ENCODE measurements at places on chromosomes 11 and 22.

- DNase-seq, result no peak
These were observed 56.9 kb upstream of the WNT11 start for GRCh38 chr11:76263166-76263565.

DNA sequence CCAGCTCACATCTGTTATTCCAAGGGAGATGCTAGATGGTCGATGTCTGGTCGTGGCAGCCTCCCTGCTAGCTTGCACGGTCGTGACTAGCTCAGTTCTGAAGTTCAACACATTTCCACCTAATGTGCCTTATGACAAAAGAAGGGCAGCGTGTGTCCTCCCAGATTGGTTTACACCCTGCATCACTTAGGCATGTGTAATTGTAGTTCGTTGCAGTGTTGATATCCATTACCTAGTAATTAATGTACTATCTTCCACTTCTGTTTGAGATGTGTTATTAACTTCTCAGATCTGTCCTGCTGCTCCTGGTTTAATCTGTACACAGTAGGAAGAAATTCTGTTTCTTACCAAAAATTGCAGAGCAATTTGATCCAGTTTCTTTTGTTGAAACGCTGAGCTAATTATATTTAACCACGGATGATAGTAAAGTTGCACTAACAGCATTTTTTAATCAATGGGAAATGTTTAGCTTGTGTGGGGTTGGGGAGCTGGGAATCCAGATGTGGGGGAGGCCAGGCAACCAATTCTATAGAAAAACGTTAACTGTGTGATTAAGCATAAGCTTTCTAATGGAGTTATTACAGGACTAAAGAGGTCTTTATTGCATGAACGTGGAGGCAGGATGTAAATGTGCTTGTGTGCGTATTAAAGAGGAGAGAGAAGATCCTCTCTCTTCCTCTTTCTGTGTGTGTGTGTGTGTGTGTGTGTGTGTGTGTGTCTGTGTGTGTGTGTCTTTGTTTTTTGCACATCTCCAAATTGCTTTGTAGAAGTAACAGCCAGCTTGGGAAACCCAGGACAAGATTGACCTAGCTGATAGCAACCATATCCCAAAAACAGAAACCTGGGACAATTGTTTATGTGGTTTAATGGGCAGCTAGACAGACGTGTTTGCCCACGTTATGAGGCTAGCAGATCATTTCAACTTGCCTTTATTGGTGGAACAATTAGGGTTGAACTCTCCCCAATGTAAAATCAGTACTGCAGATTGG is 145.7 kb upstream of the TTC12 start:
- no peak for DNase-seq

- DNase-seq, result no peak
These were observed 303.1 kb upstream of the MPPED2 start for GRCh38 chr11:30889143-30889794.

DNA sequence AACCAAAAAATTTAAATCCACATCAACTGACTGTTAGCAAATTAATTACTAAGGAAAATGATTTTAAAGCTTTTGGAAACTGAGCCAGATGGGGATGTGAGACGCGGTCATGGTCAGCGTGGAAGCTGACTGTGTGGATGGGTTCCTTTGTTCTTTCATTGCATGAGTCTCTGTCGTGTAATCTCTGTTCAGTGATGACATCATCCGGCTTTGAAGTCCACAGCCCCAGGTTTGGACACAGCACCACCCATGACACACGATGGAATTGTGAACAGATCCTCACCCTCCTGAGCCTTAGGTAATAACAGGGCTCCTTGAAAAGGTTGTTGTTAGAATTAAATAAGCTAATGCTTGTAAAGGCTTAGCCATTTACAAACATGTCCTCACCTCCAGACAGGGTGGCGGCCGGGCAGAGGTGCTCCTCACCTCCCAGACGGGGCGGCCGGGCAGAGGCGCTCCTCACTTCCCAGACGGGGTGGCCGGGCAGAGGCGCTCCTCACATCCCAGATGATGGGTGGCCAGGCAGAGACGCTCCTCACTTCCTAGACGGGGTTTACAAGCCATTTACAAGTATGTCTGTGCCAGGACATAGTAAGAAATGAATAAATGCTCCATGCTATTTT is 677.3 kb downstream of the TBC1D22A start:
- DNase-seq, result no peak

- peak; percentile 19 for DNase-seq
These were observed 25.1 kb upstream of the RELT start for GRCh38 chr11:73350908-73351636.

GRCh38 chr22:26825960-26826935 is 168.9 kb downstream of the MIAT start:
- DNase-seq, result no peak

GRCh38 chr11:27678242-27678641 is 22.0 kb downstream of the BDNF start:
- no peak for DNase-seq

DNA sequence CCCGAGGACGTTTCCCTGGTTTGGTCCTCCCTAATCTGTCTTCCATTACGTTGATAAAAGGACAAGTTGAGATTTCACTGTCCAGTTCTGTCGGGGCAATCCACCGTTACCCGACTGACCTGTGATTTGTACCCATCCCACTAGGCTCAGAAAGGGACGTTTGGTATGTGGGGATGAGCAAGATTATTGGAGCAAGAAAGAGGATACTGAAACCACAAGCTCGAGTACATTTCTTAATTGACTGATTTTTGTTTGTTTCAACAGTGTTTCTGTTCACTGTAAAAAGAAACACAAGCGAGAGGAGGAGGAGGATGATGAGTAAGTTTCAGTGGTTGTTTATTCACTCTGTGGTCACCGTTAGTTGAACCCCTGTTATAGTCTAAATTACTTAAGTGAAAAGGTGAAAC is 969 bp downstream of the CCDC117 start:
- DNase-seq, result no peak

- no peak for DNase-seq
These were observed 13.7 kb upstream of the TOP3B start for GRCh38 chr22:21996175-21996720.

DNA sequence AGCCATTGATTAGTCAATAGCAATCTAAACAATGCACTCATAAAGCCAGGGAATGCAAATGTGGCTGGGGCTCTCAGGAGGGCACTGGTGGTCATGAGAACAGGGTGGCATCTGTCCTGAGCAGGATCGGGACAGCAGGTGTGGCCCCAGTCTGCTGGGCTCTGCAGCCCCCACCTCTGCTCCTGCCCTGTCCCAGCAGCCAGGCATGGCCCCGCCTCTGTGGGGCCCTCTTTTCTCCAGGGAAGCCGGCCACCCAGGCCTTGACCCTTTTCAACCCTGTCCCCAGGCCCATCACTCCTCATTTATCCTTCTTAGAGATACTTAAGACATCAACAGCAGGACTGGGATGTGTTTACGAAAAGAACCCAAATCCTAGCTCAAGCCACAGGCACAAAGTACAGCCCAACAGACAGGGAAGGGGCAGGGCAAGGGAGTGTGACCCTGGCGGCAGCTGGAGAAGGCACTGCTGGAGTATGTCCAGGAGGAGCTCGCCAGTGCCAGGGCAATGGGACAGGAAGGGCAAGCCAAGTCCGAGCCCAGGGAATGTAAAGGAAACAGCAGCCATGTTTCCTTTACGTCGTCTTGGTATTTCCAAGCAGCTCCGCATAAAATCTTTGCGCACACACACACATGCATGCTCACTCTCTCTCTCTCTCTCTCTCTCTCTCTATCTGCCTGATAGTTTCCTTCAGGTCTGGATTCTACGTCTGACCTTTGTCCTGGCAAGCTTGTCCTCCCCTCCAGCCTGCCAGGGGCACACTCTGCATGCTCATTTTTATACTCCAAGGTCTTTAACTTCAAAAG is 59.9 kb downstream of the DGCR2 start:
- no peak for DNase-seq

GRCh38 chr11:75313513-75314272 is 37.8 kb downstream of the ARRB1 start:
- DNase-seq, result no peak

- DNase-seq, result no peak
These were observed 26.6 kb upstream of the AMPD3 start for GRCh38 chr11:10428453-10428852.

GRCh38 chr11:91220476-91221202 is 997.8 kb upstream of the CHORDC1 start:
- no peak for DNase-seq

DNA sequence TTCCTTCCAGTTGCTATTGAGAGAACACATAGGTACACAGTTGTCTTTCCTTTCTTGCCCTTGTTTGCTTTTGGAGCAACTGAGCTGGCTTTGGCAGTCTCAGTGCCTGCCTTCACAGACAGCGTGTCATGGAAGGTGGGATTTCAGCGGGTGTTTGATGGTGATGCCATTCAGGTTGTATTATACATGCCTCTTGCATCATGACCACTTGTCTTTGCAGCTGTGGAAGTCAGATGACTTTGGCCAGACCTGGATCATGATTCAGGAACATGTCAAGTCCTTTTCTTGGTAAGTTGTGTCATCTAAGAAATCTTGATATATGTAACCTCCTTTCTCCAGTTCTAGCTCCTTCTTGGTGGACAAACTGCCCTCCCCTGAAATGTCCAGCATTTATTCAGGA is 37.1 kb upstream of the SORL1-AS1 start:
- DNase-seq, result no peak

GRCh38 chr11:130037058-130037457 is 32.6 kb upstream of the APLP2 start:
- no peak for DNase-seq

DNA sequence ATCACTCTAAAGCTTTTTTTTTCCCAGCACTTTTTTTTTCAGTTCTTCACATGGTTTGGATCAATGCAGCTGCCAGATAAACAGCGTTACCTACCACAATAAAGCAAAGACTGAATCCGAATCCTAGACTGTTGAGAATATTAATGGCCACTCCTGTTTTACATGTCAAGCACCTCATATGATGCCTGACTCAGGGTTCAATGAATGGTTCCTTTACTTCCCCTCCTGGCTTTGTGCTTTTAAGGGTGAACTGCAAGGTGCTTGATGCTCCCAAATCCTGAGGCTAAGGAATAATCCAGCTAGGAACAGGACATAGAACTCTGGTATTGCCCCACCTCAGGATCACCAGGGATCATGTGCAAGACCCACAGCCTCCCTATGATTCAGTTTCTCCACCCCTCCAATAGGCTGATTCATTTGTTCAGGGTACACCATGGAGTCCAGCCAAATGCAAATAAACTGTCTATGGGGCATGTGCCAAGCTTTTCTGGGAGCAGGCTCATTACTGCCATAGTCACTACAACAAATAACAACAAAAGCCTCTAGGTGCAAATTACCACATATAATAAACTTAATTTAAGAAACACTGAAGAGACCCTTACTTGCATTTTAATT is 104.3 kb downstream of the GAB2 start:
- no peak for DNase-seq

GRCh38 chr11:47917599-47918369 is 62.6 kb upstream of the PTPRJ start:
- no peak for DNase-seq

DNA sequence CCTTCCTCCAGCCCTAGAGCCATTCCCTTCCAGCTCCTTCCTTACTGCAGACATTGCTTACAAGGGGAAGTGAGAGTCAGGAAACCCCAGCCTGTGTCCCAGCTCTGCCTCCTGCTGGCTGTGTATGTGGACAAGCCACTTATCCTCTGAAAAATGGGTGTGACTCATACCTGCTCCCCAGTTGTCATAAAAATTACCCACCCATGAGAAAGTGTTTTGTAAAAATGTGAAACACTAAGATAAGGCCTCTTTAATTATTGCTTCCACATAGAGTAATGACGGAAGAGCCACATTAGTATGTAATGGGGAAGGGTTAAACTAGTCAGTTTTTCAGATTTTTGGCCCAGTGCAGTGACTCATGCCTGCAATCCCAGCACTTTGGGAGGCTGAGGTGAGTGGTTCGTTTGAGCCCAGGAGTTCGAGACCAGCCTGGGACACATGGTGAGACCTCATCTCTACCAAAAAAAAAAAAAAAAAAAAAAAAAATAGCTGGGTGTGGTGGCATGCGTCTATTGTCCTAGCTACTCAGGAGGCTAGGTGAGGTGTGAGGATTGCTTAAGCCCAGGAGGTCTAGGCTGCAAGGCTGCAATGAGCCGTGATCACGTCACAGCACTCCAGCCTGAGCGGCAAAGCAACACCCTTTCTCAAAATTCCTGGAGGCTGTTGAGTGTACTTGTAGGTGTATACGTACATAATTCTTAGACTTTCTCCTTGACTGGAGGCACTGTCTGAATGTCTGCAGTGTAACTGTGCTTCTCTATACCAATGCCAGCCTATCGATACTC is 84.9 kb downstream of the CTTN start:
- DNase-seq, result no peak

DNA sequence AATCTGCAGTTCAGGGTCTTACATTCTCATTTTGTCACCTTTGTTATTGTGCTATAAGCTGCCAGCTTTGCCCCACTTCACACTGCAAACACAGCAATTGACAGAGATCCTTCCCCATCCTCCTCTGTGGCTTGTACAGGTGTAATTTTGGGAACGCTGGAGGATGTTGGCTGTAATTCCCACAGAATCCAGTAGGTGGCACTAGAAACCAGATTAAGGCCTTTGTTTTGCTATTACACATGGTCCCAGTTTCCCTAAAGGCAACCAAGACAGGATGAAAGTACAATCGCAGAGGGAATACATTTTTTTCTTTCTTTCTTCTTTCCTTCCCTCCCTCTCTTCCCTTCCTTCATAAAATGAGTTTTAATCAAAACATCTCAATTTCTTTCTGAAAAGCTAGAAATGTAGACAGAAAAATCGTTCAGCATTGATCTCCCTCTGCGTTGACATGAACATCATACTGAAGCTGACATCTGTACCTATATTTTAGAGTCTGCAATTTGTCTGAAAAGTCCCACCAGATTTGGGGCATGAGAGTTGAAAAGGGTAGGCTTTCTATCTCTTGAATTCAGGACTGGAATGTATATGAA is 21.3 kb upstream of the NELL1 start:
- peak; percentile 25 for DNase-seq

- DNase-seq, result no peak
These were observed at the start of gene CEND1 for GRCh38 chr11:789943-790342. Gene CEND1, minus strand, starts transcription at chr11:790090. Its CDS starts 1,514 bp downstream, at chr11:788576.

DNA sequence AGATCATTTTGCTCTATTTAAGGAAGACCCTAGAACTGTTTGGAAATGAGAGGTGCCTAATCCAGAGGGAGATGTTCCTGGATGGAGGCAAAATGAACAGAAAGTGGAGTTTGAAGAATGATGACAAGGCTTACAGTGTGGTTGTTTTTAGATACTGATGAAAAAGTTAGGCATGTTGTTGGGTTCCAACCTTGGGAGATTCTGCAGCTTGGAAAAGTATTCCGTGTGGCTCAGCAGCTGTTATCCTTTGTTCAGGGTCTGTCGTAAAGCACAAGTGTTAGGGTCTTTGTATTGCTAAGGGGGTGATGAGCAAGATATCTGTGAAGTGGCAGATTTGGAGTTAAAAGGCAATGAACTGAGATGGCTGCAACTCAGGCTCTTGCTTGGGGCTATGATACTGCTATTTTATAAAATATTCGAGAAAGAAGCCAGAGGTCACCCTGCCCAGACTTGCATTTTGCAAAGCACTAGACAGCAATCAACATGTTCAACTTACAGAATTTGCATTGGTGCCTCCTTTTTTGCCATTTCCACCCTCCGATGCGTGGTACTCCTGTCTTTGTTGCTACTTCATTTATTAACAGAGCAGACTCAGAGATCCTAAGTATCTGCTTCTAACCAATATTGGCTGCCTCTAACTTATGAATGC is 45.3 kb upstream of the POGLUT3 start:
- no peak for DNase-seq

GRCh38 chr22:28332410-28332809 is 347.2 kb downstream of the TTC28 start:
- DNase-seq, result no peak

Measured in activated CD4-positive, alpha-beta T cell treated with anti-CD3 and anti-CD28 coated beads for 24 hours (primary cell).